Epithelial cell of proximal tubule (primary cell): ENCODE measurements at places on chromosomes 3 and 15. TPM values are rescaled to one million over a fixed set of nuclear protein-coding genes. Genes with fewer than 3 reads are reported as not detected.

ADGRG7 gene
- not detected in 2 replicates for total RNA-seq

GRCh38 chr3:188208516-188208981, 54.6 kb downstream of the LPP start:
- no peak for DNase-seq

GRCh38 chr3:39989746-39990145, 180.3 kb downstream of the MYRIP start:
- DNase-seq: no peak

NDUFB5 gene
- 82.3 and 103 TPM in 2 replicates for total RNA-seq

- no peak for DNase-seq
Measured at GRCh38 chr3:11641683-11642430, 1.9 kb downstream of the VGLL4 start.

GRCh38 chr15:79380755-79381497, 51.2 kb upstream of the MINAR1 start:
- DNase-seq: peak; percentile 18

- DNase-seq: no peak
Measured at GRCh38 chr3:25433868-25434267, 5.8 kb downstream of the RARB start.

DNA sequence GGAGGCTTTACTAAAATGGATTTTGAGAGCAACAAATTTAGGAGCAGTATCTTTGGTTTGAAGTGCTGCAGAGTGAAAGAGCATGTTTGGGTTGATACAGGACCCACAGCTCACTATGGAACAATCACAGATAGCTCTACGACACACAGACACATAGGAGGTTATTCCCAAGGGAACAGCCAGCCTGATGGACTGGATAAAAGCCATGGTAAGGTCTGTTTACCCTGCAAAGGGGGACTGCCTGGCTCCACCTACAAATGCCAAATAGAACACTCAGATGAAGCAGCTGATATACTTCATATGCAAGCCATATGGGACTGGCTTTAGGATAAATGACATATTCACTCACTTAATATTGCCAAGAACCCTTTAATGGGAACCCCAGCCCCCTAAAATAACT, 75.4 kb downstream of the CDC25A start:
- no peak for DNase-seq

DNA sequence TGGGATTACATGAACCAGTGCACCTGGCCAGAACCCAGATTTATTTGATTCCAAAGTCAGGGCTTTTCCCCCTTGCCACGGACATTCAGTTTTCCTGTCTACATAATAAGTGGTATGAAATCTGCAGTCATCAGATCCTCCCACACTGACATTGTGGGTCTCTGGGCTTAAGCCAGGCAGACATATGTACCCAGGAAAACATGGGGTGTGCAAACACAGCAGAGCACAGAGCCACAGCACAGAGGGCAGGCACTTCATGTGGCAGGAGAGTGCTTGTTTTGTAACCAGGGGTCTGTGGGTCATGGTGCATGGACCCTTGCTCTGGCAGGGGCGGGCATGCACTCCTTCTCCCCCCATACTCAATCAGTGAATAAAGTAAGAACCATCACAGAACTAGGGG, 6.1 kb upstream of the ABTB1 start:
- DNase-seq: no peak

GRCh38 chr3:36707623-36708409, 56.5 kb downstream of the DCLK3 start:
- no peak for DNase-seq

GRCh38 chr3:56488812-56489600, 20.7 kb upstream of the ERC2 start:
- no peak for DNase-seq

DNA sequence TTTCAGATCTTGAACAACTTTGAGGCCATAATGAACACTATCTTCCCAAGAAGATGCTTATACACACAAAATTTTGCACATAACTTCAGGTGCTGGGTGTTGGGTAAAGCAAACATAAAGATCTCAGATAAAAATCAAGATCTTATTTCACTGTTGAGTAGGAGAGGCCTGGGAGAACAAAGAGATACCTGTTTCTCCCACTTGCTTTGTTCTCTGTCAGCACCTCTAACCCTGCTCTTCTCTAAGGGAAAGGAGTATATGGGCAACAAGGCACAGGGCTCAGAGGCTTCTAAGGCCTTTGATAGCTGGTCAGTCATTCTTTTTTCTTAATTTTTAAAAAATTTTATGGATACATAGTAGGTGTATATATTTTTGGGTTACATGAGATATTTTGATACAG, 3.6 kb upstream of the GK5 start:
- DNase-seq: no peak

NR2F2 gene
- total RNA-seq: 17.6 and 17.7 TPM in 2 replicates

EHD4 gene
- total RNA-seq: 30.2 and 44.7 TPM in 2 replicates
